ENCODE measurements at places on chromosomes 5 and 9.

DNA sequence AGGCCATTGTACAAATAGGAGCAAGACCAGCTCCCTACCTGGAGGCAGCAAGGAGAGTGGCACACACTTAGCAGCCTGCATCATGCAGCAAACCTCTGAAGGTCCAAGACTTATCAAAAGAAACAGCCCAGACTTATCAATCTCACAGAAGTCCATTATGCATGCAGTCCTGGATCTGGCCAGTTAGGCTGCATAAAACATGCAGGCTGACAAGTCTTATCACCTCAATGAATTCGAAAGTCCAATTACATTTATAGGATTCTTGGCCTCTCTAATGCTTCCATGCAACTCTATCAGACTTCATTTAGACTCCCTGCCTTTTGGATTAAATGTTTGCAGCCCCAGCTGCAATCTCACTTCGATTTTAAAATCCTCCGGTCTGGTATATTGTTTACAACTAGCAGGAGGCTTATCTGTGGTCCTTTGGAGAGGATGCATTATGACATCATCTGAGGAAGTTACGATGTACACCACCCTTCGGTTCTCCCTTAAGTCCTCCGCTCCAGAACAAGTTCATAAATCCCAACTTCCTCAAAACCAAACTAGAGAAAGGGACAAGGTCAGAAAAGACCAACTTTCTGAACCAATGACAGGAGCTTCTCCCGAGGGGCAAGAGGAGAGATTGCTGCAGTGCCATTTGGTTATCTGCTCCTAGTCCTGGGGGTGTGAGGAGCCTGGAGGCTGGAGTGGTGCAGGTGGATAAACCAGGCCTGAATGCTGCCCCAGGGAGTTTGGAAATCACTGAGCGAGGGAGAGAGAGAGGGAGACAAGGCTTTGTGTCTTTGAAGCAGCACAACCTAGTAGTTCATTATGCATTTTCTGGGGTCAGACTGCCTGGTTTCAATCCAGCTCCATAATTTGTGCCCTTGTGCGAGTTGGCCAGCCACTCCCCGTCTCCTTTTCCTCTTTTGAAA lies 313.9 kb downstream of the TLE1 start:
- DNase-seq, result no peak

- no peak for DNase-seq
Measured at GRCh38 chr5:96595300-96596090, 66.7 kb upstream of the CAST start.

DNA sequence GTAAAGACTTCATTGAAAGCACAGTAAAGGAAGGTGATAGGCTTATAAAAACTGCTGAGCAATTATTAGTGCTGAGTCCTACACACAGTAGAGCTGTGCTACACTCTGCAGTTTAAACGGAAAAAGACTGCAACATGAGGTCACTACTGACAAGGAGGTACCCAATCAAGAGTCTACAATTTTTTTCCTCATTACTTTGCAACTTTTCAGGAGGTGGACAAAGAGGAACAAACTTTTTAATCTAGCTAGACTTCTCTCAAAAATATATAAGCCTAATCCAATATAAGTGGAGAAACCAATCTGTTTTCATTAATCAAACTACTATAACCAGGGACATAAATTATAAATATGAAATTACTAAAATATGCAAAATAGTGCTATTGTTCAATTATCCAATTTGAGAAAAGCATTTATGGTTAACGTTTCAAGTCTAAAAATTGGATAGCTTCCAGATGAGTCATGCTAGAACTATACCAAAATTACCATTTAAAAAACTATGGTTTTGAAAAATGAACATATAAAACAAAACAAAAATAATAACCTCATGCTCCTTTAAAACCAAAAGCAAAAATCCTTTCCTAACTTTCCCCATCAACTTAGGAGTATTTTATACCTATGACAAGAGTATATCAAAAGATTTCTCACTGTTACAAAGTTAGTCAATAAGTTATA lies 37.7 kb downstream of the FAM13B start:
- no peak for DNase-seq

GRCh38 chr9:99414321-99414720 lies 192.2 kb downstream of the SEC61B start:
- DNase-seq, result no peak

DNA sequence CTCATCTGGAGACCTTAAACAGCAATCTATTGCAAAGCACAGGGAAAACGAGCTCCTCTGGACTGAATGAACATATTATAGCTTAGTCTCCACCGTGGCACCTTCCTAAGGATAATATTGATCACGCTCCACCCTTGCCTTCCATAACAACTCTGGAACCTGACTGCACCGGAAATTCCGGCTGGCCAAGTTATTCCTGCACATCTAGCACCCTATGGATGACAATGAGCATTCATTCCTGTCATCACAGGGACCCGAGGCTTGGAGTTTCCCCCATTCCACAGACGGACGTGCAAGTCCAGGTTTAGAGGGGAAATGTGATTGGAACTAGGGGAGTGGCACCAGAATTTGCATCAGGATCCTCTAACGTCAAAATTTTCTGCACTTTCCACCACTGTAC lies 27.5 kb downstream of the STK10 start:
- DNase-seq, result no peak

DNA sequence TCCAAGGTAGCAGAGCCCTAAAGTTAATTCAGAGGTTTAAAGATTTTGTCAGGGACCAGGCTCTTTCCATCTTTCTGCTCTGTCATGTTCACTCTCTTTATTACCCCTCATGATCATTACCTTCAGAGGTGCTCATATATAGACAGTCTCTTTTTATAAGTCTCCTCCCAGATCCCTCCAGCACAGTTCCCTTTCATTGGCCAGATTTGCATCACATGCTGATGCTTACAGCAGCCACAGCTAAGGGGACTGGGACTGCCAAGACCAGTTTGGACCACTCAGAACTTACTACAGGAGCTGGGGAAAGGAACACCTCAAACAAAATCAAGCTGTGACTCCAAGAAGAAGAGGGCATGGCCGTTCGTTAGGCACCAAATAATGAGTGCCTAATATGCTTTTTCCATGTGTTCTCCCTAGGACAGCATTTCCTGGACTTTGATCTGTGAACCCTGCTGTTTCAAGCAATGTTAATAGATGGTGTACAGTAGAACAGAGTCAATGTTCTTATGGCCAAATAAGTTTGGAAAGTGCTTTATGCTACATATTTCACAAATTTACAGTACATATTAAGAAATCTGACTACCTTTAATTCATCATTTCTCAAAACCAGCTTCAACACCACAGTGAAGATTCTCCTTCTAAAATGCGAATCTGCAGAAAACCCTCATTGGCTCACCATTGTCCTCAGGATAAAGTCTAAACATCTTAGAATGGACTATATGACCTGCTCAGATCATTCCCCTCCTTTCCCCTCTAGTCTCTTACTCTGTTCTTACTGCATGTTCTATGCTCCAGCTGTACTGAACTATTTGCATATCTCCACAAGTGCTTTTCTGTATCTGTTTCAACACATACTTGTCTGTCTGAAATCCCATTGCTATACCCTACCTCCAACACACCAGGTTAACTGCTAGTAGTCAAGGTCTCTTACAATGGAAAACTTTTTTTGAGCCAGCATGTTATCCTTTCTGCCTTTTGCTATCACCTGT lies 3.4 kb downstream of the C5orf58 start:
- no peak for DNase-seq

GRCh38 chr9:30506749-30507148 lies 1877.7 kb upstream of the ACO1 start:
- no peak for DNase-seq

DNA sequence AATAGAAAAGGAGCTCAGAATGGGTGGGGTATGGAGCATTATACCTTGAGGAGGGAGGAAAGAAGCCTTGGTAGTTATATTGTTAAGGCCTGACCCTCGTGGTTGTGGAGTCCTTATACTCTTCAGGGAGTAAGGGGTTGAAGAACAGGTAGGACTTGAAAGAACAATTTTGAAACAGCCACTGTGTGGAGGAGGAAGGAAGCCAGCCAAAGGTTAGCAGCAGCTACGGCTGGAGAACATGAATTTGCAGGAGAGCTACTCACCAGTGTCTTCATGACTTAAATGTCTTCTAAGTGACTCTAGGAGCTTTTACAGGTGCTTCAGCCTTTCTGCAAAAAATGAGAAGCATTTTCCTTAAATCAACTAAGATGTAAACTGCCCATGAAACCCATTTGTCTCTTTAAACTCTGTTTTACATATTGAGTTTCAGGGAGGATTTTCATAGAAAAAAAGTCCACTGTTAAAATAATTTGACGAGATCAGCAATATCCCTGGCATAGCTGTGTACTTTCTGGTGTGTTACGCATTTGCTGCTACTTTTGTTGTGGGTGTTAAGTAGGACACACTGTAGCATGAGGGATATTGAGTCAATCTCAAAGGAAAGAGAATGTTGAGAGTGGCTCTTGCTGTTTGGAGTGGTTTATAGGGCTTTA lies 110.6 kb upstream of the ELL2 start:
- DNase-seq, result no peak

GRCh38 chr5:169499990-169500505 lies 83.5 kb upstream of the SPDL1 start:
- no peak for DNase-seq

GRCh38 chr5:33367416-33367815 lies 73.3 kb upstream of the TARS1 start:
- DNase-seq, result no peak

DNA sequence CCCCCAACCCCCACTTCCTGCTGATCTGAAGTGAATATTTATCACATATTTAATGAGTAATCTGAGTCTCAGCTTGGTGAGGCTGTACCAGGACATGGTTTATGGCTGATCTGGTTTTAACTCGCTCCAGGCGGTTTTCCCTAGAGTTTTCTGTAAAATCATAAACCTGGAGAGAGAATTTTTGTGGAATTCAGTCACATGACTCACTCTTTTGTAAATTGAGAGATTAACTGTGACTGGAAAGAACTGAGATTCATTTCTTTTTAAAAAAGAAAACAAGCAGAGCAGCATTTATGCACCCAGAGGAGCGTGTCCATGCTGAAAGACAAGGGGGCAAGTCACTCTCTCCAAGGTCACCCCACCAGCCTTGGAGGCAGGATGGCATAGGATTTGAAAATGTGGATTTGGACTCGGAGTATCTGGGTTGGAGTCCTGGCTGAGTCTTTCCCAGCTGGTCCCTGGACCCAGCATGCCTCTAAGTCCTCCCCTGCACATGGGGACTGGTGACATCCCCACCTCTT lies 81.8 kb downstream of the ZNF618 start:
- DNase-seq, result peak; percentile 63

DNA sequence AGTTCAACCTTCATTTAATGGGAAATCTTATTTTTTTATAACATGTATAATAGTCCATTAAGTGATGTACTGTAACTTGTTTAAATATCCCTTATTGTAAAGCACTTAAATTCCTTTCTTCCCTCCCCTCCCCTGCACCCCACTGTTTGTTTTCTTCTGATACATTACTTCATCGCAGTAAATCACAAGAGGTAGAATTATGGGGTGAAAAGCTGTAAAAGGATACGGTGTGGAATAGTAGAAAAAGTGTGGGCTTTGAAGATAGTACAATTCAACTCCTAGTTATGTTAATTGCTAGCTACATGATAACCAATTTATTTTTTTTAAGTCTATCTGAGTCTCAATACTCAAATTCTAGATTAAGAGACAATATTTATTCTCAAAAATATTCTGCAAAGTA lies 41.9 kb upstream of the MACIR start:
- no peak for DNase-seq

DNA sequence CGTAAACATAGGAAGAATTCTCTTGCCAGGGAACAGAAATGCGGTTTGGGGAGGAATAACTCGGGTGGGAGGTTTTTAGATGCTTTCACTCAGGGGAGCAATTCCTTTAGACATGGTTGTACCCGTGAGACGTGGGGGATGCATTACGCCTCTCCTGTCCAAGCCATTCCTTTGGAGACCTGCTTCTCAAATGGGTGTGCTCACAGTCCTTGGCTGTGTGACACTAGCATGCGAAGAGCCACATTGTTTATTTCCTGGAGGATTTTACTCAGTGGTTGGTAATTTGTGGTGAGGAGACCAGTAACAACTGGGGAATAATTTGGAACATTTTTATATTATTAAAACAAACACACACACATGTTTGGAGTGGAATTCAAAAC lies 18.5 kb downstream of the COL15A1 start:
- DNase-seq, result peak; percentile 78

DNA sequence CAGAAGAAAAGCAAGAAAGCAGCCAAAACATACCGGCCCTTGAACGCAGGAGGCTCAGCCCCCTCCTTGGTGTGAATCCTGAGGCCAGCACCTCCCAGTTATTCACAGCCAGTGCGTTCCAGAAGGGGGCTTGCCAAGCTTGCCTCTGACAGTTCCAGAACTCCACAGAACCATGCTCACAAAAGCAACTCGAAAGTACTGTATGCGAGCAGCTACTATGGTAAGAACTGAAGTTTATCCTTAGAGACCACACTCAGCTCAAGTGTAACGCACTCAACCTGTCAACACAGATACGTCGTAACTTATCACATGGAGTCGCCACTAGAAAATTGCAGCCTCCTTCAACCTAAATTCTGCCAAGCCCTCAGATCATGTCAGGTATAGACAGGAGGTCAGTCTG lies 1.4 kb downstream of the UBAC1 start:
- DNase-seq, result no peak

DNA sequence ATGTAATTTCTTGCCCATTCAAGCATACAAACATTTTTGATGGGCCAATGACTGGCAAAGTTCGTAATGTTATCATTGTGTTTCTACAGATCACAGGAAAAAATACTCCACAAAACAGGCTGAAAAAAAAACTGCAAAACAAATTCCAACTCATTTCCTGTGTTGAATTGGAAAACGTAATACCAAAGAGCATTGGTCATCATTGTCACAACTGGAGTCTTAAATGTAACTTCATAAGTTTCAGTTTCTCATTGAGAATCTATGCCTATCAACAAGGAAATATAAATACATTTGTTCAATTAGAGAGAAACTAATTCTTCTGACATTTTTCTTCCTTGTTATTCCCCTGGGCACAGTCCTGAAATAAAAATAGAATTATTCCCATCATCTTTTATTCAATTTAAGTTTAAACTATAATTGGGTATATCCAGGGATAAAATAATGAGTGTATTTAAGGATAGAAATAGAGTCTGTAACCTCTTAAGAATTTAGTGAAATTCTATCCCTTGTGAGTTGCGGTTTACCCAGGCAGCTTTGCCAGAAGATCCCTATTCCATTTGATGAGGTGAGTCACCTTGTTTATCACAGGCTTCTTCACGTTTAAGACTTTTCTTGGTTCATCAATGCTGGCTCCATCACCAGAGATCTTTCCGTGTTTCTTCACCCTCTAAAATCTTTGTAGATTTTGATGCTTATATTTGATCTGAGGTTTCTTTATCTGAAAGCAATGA lies 112.7 kb upstream of the ITGA1 start:
- no peak for DNase-seq
